Stimulated activated CD8-positive, alpha-beta memory T cell treated with anti-CD3 and anti-CD28 coated beads, Interleukin-7, amount 100 ng/mL, for 1 hour (primary cell): ENCODE measurements at places on chromosomes 7 and 10.
A peak's percentile ranks its signal among the peaks of the same experiment; 100 is the strongest.

GRCh38 chr10:113438652-113439051 is 114.2 kb upstream of the HABP2 start:
- DNase-seq, result no peak

DNA sequence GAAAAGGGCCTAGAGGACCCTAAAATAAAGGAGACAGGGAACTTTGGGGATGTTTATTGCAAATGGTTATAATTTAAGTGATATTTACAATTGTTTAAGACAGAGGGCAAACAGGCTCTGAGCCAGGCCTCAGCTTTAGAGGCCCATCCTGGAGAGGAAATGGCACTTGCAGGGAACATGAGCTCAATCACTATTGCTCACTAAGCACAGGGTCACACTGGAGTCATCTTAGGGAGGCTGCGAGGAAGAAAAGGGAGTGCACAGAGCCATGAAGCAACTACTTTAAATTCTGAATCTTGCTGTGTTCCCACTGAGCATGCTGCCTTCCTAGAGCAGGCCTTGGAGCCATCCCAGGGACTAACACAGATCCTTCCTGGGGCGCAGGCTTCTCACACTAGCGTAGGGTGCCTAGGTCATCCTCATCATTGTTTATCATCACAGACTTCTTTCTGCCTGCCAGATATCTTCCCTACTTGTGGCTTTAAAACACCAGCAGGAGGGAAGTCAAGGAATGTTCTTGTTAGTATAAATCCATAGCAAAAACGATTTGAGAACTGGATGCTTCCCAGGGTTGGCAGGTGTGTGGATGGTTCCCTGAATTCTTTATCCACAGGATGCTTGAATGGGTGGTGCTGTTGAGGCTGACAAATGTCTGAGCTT is 12.7 kb upstream of the DNAJB12 start:
- no peak for DNase-seq

GRCh38 chr7:48102530-48102929 is 13.5 kb downstream of the UPP1 start:
- DNase-seq, result no peak

DNA sequence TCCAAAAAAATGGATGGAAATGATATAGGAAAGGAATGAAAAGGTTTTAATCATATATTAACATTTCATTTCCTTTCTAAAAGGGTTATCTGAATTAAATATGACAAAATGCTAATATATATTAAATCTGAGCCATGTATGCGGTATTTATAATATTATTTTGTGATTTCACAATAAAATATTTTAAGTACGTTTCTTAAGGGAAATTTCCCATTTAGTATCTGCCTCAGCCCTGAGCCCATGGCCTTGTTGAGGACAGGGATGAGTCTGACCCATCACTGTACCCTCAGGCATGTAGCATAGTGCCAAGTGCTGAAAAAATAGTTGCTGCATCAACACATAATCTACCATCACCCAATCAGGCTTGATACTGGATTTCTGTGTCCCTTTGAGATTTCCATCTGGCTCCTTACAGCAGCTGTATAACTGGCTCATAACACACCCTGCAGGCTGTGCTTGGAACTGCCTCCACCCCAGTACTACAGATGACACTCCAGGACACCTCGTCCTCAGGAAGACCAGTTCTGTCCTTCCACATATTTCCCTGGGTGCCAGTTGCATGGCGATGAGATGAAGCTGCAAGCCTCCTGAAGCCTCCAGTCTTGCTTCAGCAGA is 59.4 kb upstream of the ASAH2 start:
- DNase-seq, result no peak

DNA sequence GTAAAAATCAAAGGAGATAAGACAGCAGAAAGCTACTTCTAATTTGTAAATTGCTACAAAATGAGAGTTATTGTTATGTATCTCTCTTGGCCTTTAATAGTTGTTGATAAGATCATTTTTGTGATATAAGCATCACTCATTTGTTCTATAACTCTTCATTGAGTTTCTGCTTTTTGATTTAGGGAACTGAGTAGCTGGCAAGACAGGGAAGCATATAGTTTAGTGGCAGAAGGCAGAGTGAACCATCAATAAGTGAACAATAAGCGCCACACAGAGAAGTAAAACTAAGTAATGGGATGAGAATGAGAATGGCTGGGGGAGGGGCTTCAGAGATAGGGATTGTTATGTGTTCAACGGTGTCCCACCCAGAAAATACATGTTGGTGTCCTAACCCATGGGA is 245.4 kb downstream of the ADARB2 start:
- no peak for DNase-seq

- no peak for DNase-seq
Measured at GRCh38 chr7:106142136-106142535, 30.0 kb upstream of the SYPL1 start.

DNA sequence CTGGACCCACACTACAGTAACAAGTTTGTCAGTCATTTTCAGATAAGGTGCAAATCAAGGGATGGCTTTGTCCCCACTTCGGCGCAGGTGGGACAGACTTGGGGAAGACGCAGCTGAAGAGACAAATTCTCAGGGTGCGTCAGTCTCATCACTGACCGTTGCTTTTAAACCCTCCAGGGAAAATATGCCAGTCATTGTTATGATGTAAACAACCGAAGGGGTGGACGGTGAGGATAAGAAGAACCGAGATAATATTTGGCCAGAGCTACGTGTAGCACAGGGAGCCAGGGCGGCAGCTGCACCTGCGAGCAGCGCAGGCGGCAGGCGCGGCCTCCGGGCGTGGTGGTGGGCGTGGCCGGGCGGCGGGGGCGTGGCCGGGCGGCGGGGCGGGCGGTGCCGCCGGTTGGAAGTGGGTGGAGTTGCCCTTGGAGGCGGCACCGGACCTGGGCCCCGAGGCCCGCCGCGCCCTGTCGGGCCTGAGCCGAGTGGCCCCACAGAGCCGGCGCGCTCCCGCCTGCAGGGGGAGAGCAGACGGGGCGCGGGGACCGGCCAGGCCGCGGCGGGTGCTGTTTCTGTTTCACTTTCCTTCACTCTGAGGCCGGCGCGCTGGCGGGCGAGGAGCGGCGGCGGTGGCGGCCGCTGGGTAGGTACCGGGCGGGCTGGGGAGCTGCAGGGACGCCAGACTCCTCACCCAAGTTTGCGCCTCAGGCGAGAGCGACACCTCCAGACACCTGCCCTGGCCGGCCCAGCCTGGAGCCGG is at the start of gene PCGF5:
Gene PCGF5, plus strand, starts transcription at position 470 of the 760 bp plus-strand sequence. CDS start 2,209 bp downstream, outside the sequence.
- peak; percentile 87 for DNase-seq

DNA sequence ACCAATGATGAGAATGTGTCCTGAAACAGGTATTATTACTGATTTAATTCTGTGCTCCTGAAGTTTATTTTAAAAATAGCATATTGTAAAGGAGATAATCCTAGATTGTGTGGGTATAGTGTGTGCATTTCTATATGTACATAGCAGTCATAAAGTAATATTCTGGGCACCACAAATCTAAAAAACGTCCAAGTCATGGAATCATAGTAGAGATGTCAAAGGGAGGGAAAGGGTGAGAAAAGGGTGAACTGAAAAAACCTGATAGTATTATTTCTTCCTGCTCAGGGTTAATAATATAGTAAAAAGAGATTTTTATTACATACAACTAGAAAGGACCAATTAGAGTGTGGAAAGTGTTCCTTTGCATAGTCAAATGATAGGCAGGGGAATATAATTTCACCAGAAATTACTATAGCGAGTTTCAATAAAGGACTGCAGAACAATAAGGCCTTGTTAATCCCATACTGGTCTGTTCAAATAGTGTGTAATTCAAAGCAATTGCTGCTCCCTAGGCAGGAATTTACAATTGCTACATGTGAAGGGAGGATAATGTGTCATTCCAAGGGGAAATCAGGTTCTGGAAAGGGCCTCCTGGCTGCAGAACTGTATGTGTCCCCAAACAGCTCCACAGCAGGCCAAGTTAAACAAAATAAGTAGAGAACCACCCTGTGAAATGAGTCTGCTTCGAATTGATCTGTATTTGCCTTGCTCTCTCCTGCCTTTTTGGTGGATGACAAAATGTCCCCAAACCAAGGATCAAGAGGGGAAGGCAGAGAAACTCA is 42.5 kb upstream of the KMT2E start:
- DNase-seq, result no peak
